ENCODE measurements at places on chromosomes 3 and 15.
A peak's percentile ranks its signal among the peaks of the same experiment; 100 is the strongest.

GRCh38 chr3:46527239-46527638 lies 29.5 kb downstream of the RTP3 start:
- no peak for DNase-seq

DNA sequence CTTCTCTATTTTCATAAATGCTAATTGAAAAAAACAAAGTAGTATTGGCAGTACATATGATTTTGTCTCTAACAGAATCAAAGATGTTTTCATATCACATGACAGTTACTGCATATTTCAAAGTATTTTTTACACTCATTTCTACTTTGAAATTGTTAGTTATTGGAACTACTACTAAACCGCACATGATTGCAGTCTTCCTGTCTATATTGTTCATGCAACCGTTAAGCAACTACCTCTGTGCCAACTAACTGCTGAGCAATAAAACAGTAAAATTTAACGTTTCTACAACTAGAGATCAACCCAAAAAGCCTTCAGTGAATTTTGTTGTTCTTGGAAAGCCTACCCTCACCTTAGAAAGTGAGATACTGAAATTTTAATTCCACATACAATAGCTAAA lies 64.2 kb downstream of the DMXL2 start:
- no peak for DNase-seq

DNA sequence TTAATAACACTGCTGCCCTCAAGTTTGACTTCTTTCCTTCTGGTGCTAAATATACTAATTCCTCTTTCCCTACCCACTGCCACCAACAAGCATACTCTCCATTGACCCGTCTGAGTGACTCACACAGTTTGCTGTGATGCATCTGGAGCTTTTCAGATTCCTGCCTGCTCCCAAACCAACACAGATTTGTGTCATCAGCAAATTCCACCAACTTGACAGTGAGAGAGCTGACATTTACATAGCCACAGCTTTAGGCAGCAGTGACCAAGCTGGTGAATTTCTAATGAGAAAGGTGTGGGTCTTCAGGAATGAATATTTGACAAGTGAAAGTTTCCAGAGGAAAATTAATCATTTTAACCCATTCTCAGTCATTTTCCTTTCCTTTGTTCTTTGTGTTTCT lies 96.5 kb upstream of the PRICKLE2 start:
- DNase-seq, result no peak

GRCh38 chr3:54865316-54865715 lies 62.5 kb downstream of the LRTM1 start:
- no peak for DNase-seq

DNA sequence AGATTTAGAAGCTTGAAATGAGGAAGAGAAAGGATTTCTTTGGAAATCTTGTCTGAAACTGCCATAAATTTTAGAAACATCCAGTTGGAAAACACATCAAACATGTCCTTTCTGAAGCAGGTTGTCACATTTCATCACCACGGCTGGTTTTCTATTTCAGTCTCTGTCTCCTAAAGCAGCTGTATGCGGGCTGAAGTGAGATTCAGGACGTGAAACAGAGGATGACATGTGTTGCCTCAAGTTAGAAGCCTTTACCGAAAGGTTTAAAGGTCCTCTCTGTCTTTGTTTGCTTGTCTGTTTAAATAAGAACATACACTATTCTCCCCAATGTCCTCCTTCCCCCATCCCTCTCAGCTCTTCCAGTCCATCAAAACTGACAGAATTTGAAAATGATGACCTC lies 141.9 kb downstream of the SQOR start:
- no peak for DNase-seq

DNA sequence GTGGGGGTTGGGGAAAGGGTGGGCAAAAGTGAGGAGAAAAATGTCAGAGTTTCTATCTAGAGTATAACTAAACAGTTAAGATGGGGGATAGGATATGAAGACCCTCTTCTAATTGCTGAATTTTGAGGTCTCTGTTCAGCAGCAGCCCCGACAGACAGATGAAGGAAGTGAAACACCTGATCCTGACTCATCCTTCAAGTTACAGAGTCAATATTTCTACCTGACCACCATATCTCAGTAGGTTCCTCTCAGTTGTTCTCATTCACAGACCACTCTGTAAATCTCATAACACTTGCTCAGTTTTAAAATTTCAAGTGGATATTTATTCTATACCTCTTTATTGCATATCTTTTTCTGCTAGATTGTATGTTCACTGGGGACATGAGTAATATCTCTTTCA lies 69.5 kb downstream of the CCDC54 start:
- no peak for DNase-seq

DNA sequence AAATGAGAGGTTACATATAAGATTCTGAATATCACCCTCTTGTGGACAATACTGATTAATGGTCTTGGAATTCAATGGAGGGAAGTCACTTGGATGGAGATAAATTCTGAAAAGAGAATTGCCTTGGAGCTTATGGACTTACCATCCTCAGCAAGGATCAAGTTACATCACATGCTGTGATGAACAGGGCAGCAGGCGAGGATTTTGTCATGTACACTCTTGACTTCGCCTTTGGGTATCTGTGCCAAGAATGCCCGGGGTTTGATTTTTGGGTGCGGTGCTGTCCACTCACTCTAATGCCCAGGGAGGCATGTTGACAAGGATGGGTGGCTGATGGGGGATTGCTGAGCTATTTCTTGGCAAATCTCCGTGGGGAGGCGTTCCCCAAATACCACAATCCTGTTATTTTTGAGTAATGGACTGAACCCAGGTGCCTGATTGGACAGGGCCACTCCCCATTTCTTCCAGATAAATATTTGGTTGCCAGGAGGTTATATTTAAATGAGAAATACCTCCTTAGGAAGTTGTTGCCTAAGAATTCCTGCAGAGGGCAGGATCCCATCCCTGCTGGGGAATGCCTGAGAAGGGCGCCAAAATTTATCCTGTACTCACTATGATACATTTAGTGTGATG lies 96.3 kb downstream of the TPRG1 start:
- DNase-seq, result no peak

DNA sequence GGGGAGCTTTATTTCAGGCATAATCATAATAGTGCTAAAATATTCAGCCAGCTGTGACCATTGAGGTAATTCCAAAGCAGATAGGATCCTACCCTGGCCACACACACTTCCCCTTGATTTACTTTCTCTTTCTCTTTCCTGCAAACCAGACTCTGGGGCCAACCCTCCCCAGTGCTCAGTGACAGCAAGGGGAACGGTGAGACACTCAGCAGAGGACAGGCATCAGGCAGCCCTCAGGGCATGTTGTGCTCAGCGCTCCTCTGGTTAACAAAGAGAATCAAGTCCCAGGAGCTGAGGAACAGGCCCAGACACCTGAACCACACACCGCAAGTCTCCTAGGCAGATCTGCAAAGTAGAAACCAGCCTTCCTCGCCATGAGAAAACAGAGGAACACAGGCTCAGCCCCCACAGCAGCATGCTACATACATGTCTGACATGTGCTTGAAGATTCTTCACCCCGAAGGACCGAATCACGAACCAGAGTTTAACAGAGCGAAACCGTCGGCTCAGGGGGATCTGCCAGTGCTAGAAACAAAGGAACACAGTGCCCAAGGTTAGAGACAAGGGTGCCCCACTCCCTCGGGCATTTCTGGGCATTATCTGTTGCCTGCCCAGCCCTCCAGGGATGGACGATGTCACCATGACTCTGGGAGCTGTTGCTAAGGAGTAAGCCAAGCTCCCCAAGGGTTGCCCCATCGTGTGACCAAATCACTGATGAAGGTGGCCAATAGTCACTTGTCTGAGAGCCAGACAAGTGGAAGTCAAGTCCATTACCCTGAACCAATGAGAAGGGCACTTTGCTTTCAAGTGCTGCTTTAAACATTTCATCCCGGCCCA lies 17.5 kb downstream of the HDC start:
- peak; percentile 14 for DNase-seq

DNA sequence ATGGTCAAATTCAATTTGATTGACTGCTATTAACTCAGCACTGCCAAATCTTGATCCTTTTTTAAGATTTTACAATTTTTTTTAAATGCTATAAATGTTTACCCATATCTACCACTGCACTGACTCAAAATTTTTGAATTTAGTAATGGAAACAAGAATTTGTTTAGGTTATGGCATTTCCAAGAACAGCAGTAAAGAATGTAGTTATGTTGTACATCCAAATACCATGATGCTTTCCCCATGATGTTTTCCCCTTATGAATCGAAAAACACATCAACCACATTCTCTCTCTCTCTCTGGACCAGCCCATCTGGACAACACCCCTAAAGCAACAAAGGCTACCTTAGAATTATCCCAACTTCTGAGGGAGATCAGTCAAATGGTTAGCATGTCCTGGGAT lies 14.2 kb downstream of the CHRM5 start:
- no peak for DNase-seq

- DNase-seq, result no peak
Observed at GRCh38 chr3:35965908-35966307, 326.6 kb downstream of the ARPP21 start.

GRCh38 chr3:169465417-169465816 lies 198.1 kb downstream of the MECOM start:
- DNase-seq, result no peak

- DNase-seq, result no peak
Observed at GRCh38 chr15:92073044-92073785, 219.7 kb downstream of the SLCO3A1 start.

DNA sequence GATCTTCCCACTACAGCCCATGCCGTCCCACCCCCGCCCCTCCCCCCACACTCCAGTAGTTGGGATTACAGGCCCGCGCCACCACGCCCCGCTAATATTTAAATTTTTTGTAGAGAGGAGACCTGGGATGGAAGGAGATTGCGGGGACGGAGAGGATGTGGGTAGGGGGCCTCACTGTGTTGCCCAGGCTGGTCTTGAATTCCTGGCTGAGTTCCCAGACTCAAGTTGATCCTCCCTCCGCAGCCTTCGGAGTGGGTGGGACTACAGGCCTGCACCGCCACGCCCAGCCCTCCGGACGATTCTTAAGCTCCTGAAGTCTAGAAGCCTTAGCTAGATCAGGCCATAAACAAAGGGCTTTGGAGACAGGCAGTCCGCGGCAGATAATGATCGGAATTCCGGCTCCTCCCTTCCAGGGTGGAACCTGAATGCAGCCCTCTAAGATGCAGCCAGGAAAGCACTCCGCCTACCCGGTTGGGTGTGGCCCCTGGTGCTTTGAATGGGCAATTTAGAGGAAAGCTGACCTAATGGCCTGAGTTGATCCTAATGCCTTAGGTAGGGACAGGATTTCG lies at the start of gene DPPA2:
DPPA2 (minus strand) TSS at position 356 of the 569 bp plus-strand sequence. CDS start 1,975 bp downstream, outside the sequence.
- DNase-seq, result no peak

- DNase-seq, result no peak
Observed at GRCh38 chr3:64185436-64185835, 39.8 kb downstream of the PRICKLE2 start.

DNA sequence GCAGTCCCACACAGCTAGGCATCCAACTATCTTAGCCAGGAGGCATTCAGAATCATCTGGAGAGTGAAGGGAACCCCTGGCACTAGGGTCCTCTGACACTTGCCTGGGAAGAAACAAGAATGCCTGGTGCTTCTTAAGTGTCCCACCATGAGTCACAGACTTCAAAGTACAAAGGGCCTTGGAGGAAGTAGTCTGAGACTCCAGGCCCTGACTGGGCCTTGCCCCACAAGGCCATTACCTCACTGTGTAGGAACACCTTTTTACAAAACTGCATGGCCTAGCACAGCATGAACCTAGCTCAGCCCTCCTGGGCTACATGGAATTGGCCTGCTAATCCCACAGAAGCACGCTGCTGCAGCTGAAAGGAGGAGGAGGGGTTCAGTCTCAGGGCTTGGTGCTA lies 104.5 kb upstream of the SLCO2A1 start:
- no peak for DNase-seq

- DNase-seq, result no peak
Observed at GRCh38 chr15:38843736-38844590, 279.3 kb upstream of the RASGRP1 start.

DNA sequence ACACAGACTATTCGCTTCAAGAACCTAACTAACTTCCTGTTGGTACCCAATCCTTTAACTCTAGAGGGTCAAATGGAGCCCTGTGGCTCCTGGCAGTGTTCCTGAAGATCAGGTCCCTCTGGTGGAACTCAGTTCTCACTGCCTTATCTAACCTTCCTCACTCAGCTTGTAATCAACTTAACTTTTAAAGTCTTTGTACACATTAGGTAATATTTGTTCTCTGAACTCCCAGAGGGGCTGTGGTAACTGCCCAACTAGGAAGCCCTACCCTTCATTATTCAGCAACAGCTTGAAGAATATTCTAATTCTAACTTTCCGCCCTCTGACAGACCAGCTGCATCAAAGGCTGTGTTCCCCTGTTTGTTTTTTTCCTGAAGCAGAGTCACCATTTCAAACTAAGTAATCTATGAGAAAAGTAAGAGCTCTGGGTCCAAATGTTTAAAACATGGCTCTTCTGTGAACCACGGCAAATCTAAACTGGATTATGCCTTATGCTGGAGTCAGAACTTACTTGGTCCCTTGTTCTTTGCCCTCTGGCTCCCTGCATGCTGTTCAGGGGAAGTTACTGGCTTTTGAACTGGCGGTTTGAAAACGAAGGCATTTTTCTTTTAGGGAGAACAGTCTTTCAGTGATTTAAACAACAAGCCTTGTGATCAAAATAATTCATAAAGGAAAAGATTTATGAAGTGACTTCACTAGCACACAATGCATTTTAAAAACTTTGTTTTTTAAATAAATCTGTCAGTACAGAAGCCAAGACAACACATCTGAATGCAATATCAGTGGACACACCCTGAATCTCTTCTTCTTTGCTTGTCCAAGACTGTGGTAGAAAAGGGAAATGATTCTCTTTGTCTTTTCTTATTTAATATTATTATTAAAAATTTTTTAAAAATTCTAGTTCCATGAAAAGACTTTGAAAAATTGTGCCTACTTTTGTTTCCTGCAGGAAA lies 365.6 kb downstream of the TIGIT start:
- DNase-seq, result no peak

DNA sequence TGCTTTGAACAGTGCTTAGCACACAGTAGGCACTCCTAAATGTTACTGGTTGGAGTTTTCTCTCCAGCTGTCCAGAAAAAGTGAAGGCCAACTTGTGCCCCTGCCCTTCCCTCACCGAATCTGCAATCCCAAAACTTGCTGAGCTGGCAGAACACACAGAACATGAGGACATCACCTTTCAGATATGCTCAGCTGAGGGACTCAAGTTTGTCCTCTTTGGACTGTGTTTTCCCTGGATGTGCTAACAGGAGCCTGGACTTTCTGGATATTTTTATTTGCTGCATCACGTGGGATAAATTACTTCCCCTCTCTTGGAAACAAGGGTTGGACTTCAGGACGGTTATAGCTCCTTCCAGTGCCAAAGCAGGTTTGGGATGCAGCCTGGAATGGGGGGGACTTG lies 59.5 kb upstream of the SMAD6 start:
- DNase-seq, result no peak

DNA sequence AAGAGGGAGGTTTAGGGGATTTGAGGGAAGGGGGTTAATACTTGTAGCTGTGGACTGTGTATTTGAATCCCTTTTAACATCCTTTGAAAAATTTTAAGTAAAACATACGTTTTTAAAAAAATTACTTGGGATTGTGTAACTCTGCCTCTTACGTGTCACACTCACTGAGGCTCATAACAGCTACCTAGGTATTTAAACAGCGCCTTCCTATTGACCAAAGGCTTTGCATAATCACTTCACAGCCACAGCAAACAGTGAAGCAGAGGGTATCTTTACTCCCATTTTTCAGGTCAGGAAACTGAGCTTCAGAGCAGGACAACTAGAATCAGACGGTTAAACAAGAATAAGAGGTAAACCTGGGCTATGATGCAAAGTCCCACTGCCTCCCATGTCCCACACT lies 95.9 kb downstream of the TLE3 start:
- DNase-seq, result no peak
